ENCODE measurements at places on chromosomes 6 and 20.
A peak's percentile ranks its signal among the peaks of the same experiment; 100 is the strongest.

DNA sequence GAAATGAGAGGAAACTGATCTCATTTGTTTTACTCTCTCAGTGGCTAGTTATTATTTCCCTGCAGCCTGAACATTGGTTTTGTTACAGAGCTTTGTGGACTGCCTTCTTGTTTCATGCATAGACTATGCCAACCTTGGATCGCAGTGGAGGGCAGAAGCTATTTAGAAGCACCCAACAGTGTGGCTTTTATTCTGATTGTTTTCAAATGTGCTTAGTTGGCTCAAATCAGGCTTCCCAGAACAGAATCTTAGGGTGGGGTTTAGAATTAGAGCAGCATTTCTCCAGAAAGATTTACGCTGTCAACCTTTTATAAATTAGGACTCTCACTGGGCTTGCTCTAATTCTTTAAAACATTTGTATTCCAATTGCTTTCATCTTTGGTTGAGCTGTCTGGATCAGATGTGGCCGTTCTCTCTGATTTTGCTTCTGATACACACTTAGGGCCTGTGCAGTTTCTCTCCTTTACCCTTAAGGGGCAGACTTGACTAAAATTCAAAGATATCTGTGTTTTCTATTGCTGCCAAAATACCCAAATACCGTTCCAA, 210.3 kb downstream of the BCKDHB start:
- no peak overlapping the region for H3K27ac ChIP-seq
- H3K4me1 ChIP-seq: no peaks in the 10 kb centered on the region
- no peaks in the 10 kb centered on the region for H3K36me3 ChIP-seq
- no peak for DNase-seq

GRCh38 chr6:119230160-119230559, 119.4 kb downstream of the MAN1A1 start:
- H3K27ac ChIP-seq: peak overlapping the region; percentile 68
- H3K4me3 ChIP-seq: no peak overlapping the region
- H3K4me1 ChIP-seq: peaks cover 21% of the 10 kb centered on the region
- no peak for DNase-seq

DNA sequence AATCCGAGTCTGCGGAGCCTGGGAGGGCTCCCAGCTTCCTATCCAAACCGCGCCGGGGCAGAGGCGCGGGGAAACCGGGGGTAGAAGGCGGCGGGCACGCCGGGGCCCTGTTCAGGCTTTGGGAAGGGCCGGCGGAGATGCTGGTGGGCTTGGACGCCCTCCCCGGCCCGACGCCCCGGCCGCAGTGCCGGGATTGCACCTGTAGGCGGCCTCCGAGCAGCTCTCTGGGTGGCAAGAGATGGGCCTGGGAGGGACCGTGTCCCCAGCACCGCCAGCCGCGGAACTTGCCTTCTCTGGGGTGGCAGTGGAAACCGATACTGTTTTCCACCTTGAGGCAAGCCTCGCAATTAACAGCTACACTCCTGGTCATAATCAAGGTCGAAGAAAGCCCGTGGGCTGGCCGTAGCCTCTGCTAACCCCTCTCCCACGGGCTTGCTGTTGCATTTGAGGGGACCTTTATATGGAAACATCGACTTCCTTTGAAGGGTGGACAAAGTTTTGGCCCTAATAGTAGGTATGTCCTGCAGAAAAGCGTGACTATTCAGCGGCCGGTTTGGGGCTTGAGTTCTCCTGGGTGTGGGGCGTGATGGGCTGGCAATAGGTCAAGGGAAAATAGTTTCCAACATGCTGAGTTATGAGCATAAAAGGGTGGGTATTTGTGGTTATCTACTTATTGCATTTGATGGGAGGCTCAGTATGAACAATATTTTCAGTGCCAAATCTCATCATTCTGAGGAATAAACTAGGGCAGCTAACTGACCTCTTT, 1.1 kb upstream of the JAG1 start:
- peaks cover 81% of the 10 kb centered on the region for H3K27me3 ChIP-seq
- peaks cover 9% of the 10 kb centered on the region for H3K4me1 ChIP-seq
- no peak for DNase-seq

GRCh38 chr6:137579612-137580011, 85.4 kb upstream of the OLIG3 start:
- H3K4me1 ChIP-seq: no peaks in the 10 kb centered on the region
- H3K36me3 ChIP-seq: no peaks in the 10 kb centered on the region
- no peak for DNase-seq
- no peak overlapping the region for H3K4me3 ChIP-seq
- H3K27ac ChIP-seq: no peak overlapping the region

DNA sequence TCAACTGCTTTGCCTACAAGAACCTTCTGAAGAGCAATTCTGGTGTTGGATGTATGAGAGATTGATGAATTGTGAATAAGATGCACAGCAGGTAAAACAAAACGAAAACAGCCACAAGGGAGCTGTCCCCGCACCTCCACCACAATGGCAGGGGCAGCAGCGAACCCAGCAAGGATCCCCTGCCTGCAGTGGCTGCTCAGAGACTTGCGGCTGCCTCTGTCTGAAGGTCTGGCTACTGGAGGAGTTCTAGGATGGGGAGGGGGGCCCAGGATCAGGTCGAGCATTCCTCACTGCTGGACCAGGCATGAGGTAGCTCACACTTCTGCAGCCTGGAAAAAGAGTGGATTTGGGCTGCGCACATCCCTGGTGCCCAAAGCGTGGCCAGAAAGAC, 523.5 kb downstream of the CDH26 start:
- no peak for DNase-seq
- no peak overlapping the region for H3K27ac ChIP-seq
- H3K36me3 ChIP-seq: no peaks in the 10 kb centered on the region
- H3K4me3 ChIP-seq: no peak overlapping the region
- no peaks in the 10 kb centered on the region for H3K4me1 ChIP-seq

DNA sequence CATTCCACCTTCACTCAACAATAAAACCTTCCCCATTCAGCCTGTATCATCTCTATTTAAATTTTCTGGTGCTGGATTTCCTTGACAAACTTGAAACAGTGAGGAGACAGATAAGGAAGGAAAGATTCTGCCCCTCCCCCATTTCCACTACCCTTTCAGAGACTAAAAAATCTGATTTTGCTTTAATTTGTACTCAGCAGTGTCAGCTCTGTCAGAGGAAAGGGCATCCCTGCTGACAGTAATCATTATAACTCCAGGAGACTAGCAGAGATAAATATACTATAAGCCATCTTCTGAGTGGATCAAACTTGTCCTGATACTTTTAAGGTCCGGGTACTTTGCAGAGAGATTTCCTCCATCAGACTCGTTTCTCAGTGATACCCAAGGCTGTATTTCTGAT, 155.6 kb downstream of the SAMD5 start:
- H3K27me3 ChIP-seq: no peaks in the 10 kb centered on the region
- no peak overlapping the region for H3K27ac ChIP-seq
- no peaks in the 10 kb centered on the region for H3K36me3 ChIP-seq
- no peak for DNase-seq
- no peaks in the 10 kb centered on the region for H3K4me1 ChIP-seq
